ENCODE measurements at places on chromosomes 7 and 10.

DNA sequence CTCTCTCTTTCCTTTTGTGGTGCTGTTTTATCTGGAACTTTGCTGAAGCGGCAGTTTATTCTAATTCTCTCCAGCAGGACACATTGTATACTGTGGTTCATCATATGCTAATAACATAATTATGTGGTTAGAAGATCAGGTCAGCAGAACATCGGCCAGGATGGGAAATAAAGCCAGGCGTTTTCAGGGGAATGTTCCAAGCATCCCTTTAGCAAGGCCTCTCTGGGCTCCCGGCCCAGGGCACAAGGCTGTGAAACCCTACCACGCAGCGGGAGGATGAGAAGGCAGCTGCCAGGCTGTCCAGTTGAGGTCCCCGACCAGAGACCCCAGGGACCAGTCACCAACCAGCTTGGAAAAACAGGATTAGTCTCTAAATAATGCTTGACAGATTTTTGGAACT, 112.2 kb upstream of the GALNT17 start:
- no peak for DNase-seq

DNA sequence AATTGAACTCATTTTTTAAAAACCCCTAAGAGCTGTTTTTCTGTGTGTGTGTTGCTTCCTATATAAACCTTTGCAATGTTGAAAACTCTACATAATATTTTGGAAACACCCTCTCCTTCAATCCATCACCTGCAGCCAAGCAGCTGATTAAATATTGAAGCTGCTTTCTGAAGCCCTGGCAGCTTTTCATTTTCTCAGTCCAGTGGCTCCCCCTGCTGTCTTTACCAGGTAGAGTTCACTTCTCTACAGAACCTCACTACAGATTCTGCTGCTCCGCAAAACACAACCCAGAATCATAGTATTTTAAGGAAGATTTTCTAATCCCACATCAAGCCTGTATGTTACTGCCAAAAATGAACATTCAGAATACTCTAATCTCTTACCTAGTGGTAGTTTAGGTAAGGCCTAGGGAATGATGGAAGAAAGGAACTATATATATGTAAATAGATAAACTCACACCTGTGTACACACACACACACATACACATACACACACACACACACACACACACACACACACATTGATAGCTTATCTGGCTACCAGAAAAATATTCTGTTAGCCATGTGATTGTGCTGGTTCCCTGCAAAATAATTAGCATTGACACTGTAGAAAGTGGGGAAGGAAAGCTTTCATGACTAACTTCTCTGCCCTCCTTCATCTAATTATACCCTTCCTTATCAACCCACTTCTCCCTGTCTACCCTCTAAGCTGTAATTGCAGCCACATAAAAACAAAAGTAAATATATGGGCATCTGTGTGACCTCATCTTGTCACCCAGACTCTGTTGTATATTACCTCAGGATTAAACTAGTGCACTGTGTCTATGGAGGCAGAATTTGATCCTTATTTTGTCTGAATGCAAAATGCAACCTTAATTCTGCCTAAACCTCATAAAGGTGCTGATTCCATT, 229.5 kb upstream of the FZD1 start:
- DNase-seq: peak; percentile 91

GRCh38 chr10:47276071-47276470, 23.9 kb upstream of the GDF10 start:
- DNase-seq: no peak

DNA sequence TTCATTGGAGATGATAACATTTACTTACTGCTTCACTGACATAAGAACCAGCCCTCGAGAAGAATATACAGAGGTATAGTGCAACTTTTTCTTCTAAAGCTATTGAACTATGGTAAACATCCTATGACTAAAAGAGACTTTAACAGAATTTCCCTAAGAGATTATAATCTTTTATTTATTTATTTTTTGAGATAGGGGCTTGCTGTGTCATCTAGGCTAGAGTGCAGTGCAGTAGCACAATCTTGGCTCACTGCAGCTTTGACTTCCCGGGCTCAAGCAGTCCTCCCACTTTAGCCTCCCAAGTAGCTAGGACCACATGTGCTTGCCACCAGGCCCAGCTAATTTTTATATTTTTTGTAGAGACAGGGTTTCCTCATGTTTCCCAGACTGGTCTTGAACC, 258.5 kb upstream of the FERD3L start:
- DNase-seq: no peak

- DNase-seq: no peak
These were observed 122.5 kb downstream of the PTPN20 start for GRCh38 chr10:47033541-47034270.

DNA sequence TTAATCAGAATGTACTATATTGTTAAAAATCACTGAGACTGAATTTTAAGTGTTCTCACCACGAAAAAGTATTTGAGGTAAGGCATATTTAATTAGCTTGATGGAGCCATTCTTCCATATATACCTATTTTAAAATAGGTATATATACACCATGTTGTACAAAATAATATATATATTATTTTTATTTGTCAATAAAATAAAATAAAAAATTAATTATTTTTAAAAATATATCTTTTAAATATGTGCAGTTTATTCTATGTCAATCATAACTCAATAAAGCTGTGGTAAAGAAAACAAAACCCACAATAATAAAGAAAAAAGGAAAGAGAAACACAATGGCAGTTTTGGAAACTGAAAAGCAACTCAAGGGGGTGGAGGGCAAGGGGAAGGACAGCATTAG, 33.6 kb upstream of the TFEC start:
- DNase-seq: no peak

DNA sequence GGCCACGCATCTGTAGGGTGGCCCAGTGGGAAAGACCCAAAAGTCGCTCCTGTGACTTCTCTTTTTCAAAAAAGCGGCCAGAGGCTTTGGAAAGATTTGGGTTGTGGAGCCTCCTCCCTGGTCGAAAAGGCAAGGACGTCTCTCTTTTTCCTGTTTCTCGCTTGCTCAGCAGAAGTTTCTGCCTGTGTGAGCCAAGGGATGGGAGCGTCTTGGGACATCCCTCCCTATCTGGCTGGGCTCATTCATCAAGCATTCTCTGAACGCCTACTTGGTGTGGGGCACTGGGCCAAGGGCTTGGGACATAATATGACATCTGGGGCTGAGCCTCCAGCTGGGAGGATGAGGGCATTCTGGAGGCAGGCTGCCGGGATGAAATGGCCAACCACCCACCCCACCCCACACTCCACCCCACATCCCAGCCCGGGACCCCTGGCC, 120.9 kb downstream of the C10orf105 start:
- DNase-seq: peak; percentile 8

GRCh38 chr7:32163141-32163806, 93.1 kb upstream of the PDE1C start:
- DNase-seq: peak; percentile 3

DNA sequence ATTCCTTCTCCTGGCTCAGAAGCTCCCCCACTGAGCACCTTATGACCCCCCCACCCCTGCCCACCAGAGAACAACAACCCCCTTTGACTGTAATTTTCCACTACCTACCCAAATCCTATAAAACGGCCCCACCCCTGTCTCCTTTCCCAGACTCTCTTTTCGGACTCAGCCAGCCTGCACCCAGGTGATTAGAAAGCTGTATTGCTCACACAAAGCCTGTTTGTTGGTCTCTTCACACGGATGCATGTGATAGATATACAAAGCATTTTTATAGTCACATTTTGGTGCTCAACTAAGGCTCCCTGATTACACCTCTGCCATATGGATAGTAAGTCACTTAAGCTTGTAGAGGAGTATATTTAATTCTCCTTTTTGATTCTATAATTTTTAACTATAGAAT, 985.8 kb downstream of the REEP3 start:
- DNase-seq: no peak

GRCh38 chr7:41582116-41582515, 120.8 kb downstream of the INHBA start:
- no peak for DNase-seq

- peak; percentile 20 for DNase-seq
These were observed 7.5 kb upstream of the DNAJC1 start for GRCh38 chr10:22010973-22011408.

- DNase-seq: no peak
These were observed 261.4 kb downstream of the MTERF1 start for GRCh38 chr7:91618776-91619765.

DNA sequence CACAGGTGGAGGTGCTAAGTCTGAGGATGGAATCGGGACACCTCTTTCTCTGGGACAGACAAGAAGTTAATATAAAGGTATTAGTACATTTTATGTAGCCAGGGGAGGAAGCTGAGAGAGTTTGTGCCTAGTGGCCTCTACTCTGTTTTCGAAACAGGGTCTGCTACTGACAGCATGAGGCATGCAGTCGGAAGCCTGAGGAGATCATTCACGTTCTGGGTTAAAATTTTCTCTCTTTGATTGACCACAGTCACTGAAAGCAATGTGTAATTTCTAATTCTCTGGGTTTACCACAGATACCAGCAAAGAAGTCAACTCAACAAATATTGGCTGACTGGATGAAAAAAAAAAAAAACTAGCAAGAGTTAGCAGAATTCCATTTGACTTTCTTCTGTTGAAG, 53.3 kb upstream of the KCTD7 start:
- no peak for DNase-seq

- no peak for DNase-seq
These were observed 16.1 kb downstream of the DYDC2 start for GRCh38 chr10:80372675-80373074.

DNA sequence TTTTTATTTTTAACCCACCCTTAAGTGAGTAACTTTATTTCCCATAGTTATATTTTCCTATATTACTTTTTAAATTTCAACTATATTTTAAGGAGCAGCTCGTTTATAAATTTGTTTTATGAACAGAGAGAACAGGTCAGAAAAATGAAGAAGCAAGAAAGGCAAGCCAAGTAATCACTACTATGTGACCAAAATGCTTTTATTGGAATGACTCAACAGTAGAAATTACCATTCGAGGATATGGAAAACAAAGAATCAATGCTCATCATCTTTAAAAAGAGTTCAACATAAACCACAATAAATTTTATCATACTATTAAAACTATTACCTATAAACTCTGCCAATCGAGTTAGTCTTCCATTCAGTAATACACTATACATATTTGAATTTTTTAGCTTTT, 7.6 kb downstream of the HERC4 start:
- DNase-seq: no peak

DNA sequence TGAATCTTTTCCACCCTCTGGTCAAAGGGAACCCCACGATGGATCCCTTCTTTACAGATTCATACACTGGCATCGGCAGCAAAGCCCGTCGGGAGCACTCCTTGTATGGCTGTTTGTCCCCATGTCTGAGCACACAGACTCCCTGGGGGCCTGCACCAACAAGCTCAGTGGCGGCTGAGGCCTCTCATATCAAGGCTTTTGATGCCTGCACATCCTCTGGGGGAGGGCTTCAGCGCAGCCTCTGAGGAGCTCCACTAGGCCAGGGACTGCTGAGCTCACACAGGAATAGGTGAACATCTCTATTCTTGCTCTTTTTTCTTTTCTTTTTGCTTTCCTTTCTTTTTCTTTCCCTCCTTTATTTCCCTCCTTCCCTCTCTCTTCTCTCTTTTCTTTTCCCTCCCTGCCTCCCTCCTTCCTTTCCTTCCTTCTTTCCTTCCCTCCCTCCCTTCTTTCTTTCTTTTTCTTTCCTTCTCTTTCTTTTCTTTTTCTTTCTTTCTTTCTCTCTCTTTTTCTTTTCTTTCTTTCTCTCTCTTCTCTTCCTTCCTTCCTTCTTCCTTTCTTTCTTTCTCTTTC, 174.6 kb downstream of the CCDC3 start:
- no peak for DNase-seq

GRCh38 chr10:227014-227413, 91.8 kb downstream of the ZMYND11 start:
- no peak for DNase-seq

GRCh38 chr7:95595746-95596197, 544 bp downstream of the PDK4 start:
- peak; percentile 29 for DNase-seq

DNA sequence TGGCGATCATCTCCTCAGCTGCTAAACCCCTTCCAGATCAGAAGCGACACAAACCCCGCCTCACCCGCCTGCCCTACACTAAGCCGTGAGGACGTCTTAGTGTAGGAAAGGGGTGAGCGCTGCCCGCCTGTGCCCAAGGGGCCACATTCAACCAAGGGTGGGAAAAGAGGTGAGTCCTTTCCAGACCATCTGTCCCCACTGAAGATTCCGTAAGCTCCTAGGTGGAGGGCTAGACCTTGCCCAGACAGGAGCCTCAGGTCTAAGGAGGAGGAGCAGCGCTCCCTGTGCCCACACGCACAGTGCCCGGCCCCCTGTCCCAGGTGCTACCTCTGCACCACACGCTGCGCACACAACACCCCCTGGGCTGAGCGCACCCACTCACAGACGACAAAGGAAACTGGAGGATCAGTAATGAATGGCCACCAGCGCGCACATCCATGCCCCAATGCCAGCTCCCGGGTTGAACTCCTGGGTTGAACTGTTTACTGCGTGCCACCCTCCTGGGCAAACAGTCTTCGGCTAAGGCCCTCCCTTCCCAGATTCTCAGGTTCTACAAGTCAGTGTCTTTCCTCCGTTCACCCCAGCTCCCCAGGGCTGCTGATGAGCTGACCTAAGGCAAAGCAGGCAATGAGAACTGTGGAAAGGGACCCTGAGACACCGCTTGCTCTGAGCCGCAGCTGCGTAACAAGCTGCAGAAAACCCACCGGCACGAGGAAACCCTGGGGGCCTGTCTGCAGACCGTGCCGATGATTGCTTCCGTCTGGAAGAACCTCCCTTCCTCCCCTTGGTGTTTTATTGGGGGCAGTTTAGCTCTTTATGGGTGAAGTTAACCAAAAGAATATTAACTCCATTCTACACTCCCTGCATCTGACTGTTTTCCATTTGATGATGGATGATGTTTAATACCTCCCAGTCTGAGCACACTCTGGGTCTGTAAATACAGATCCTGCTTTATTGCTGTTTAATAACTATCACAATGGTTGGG, 185.9 kb downstream of the MAD1L1 start:
- peak; percentile 77 for DNase-seq

DNA sequence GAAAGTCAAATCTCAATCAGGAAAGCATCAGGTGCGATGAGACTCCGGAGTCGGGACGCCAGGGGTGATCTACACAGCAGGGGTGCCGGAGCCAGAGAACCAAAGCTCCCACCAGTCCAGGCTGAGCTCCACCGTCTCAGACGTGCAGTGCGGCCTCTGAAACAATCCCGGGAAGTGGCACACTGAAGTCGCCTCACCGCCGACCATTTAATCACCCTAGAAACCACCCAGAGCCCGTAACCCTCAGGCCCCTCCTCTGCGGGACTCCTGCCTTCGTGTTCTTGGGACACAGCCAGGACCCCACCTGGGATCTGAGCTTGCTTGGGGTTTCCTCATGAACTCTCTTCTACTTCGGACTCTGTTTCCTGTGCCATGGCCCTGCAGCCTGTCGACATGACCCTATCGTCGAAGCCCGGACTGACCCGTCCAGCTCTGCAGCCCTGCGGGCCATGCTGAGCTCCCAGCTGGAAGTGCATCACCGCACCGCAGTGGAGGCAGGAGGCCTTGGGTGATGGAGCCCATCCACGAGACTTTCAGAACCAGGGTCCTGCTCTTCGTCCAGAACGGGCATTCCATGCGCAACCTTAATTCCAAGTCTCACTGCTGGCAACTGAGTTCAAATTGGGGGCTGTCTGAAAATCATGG, 266.4 kb downstream of the PTPRN2 start:
- DNase-seq: no peak

- peak; percentile 63 for DNase-seq
These were observed 4.9 kb upstream of the CLDN3 start for GRCh38 chr7:73774923-73775322.

GRCh38 chr7:43905209-43905946, 1.0 kb downstream of the URGCP start:
- peak; percentile 51 for DNase-seq

Measured in NCI-H69 (cell line).